ENCODE measurements at places on chromosomes 3 and 15.

DNA sequence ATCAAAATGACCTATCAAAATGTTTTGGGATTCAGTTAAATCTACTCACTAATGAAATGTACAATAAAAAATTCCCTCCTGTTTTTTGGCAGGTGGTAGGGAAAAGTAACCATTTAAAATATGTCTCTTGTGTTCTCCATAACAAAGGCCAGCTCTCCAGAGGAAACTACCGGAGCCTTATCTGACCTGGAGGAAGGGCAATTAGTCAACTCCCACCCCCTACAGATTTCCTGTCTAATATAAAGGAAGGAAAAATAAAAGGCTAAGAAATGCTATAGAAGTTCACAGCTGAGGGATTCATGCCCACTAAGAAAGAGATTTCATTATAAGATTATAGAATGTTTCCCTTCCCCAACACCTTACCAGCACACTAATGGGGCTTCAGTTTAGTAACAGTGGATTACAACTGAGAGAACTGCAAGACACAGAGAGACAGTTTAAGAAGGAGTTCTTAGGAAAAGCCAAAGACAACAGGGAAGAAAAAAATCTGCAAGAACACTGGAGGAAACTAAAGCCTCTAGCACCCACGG lies 376.5 kb upstream of the KCNMB2 start:
- no peak for DNase-seq

- DNase-seq, result no peak
These were observed 127.2 kb downstream of the ARNT2 start for GRCh38 chr15:80531388-80531787.

DNA sequence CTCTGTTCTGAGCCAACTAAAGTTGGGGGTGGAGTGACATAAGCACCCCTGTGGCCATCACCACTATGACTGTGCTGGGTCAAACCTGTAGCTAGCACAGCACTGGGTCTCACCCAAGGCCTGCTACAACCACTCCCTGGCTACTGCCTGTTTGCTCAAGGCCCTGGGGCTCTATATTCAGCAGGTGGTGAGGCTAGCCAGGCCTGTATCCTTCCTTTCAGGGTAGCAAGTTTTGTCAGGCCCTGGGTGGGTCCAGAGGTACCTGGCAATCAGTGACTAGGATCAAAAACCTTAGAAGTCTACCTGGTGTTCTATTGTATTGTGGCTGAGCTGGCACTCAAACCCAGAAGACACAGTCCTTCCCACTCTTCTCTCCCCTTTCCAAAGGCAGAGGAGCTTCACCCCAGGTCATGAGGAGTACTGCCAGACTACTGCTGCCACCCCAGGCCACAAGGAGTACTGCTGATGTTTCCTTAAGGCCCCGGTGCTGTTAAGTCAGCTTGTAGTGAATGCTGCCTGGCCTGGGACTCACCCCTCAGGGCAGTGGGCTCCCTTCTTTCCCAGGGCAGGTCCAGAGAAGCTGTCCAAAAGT lies 170.8 kb downstream of the IGSF11 start:
- no peak for DNase-seq

GRCh38 chr3:133926736-133927539 lies 31.3 kb upstream of the RAB6B start:
- DNase-seq, result no peak

GRCh38 chr3:31167666-31168065 lies 273.2 kb upstream of the GADL1 start:
- no peak for DNase-seq

DNA sequence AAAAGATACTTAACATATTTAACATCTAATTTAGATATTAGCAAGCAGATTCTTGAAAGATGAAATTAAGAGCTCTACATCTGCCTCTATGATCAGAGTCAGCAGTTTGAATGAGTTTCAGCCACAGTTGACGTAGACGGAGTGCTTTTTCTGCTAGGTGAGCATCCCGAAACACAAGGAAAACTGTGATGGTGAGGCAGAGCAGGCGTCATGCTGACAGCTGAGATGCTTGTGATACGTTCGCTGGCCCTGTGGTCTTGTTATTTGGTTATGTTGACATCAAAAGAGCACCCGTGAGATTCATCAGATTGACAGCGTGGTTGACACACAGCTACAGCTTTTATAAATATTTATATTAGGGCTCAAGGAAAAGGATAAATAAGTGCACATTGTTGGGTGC lies 19.6 kb upstream of the GOLGA8B start:
- no peak for DNase-seq

- DNase-seq, result no peak
These were observed 2.1 kb upstream of the RYK start for GRCh38 chr3:134252766-134253165.

DNA sequence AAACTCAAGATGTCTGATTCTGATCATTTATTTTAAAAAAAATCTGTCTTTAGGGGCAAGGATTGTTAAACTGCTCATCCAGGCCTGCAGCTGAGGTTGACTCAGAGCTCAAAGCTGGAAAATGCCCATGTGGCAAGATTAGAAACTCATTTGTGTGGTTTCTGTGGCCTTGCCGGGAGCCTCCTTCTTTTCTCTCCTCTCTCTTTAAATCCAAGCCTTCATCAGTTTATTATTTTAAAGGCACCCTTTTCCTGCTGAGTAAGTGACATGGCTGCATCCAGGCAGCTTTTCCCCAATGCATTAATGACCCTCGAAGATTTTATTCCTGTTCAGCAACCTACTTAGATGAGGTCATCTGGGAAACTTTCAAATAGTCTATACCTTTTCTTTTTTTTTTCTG lies 221.3 kb upstream of the CDIN1 start:
- no peak for DNase-seq

- DNase-seq, result no peak
These were observed 969.0 kb upstream of the ALCAM start for GRCh38 chr3:104397713-104398112.

- no peak for DNase-seq
These were observed 427.5 kb upstream of the TBL1XR1 start for GRCh38 chr3:177624528-177625495.

GRCh38 chr15:98647774-98648653 lies at the start of gene IGF1R:
TSS of gene IGF1R (plus strand) at chr15:98648539. CDS start at chr15:98649582, 1,043 bp downstream.
- DNase-seq, result peak; percentile 81

DNA sequence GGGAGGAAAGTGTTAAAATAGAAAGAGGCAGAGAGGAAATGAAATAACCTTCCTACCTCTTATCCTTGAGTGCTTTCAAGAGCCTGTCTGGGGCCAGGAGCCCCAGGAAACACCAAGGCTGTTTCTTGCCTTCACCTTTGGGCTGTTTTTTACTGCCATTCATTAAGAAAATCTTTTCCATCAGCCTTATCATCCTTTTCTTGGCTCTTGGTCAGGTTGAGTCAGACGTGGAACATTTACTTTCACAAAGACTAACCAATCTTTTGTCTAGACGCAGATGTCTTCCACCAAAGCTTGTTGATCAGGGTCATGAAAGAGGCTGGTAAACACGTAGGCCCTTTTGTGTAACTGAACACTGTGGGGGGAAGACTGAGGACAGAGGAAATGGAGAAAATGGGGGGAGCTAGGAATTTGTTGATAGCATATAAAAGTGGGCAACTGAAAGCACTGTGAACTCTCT lies 151.0 kb upstream of the THBS1 start:
- no peak for DNase-seq

- no peak for DNase-seq
These were observed 107.6 kb upstream of the FXR1 start for GRCh38 chr3:180804916-180805315.

GRCh38 chr3:107710851-107711250 lies 188.1 kb downstream of the BBX start:
- no peak for DNase-seq

GRCh38 chr3:155416500-155417118 lies 123.1 kb upstream of the STRIT1 start:
- DNase-seq, result no peak

GRCh38 chr3:141103503-141103902 lies 52.4 kb downstream of the SPSB4 start:
- no peak for DNase-seq

- no peak for DNase-seq
These were observed 27.5 kb downstream of the PCCB start for GRCh38 chr3:136277634-136278033.

DNA sequence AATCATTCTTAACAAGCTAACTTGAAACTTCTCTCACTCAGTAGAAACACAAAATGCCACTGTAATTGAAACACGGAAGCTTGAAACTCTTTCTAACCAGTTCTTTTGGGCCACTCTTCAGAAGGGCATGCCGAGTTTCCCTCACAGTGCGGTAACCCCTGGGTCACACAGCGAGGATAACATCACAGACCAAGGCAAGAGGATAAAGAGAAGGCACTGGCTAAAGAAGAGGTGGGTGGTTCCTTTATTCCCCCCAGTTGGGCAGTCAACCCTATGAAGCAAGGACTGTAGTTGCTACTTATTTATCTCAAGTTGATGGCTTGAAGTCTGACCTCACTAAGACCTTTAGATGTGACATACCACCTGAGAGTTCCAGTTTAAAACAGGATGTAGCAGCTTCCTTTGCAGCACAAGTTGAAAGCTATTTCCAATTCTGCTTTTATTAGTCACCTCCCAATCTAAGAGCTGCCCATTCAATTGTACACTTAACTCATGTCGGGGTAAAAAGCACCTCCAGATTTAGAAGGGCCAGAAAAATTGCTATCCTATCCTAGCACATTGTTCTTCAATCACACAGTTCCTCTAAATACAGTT lies 272.4 kb downstream of the TIGIT start:
- DNase-seq, result no peak

DNA sequence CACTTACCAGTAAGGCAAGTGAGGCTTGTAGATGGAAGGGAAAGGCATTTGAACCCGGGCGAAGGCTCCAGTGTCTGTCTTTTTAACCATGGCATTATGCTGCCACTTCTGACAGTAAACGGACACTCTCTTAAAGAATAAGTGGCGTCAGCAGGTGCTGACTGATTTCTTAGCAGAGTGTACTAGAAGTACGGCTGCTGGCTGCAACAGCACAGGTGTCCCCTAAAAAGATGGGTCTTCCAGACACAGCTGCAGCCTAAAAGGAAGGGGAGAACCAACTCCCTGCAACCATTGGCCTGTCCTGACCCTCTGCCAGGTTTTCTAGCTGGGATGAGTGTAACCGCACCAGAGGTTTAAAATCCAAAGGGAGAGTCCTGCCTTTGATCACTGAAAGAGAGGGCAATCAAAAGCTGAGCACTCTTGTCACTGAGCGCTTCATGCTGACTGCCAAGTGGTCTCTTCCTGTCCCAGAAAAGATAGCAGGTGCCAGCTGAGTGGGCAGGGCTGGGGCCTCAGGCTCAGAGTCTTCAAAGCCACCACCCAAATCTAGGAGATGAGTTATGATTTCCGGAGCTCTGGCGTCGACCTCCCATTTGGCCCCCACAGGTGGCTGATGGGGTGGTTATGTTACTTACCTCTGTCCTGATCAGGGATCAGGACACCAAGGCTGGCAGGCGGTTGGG lies 255.8 kb downstream of the SLCO3A1 start:
- no peak for DNase-seq

GRCh38 chr3:47712398-47712797 lies 69.3 kb downstream of the SMARCC1 start:
- DNase-seq, result no peak

DNA sequence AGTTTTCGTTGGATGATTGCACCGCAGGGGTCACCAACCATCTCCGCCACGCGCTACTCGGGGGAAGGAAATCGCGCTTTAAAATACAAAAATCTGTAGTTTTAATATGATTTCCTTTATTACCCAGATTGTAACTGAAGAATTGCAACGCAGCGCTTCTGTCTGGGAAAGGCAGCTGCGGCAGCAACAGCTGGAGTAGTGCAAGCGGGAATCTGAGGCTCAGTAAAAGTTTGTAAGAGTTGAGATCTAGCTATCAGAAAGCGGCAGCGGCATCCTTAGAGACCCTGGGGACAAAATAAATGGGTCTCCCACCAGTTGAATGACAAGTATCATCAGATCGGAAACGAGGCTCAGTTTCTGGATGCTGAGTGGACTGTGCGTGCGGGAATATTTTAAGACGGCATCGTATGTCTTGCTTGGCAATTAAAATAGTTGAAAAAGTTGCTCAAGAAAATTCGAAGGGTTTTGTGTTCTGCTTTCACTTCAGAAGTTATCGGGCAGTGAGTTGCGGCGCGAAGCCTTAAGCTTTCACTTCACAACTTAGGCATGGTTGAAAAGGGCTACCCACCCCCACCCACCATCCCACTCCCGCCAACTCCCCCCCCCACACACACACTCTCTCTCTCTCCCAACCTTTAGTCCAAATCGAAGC lies 2.7 kb downstream of the MECOM start:
- no peak for DNase-seq

GRCh38 chr15:60493166-60493565 lies 14.2 kb upstream of the ICE2 start:
- DNase-seq, result no peak

DNA sequence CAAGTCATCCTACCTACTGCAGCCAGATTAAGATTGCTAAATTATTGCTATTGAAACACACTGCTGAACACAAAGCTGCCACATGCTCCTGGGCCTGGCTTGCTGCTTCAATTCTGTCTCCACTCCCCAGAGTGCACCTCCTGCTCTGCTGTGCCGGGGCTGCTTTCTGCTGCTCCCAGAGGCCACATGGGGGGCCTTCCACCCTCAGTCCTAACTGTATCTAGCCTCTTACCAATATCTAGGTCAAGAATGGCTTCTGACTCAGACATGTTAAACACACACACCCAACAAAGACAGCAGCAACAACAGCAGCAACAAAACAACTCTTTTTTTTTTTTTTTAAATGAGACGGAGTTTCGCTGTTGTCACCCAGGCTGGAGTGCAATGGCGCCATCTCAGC lies 33.0 kb downstream of the MYZAP start:
- no peak for DNase-seq

GRCh38 chr15:25972141-25972675 lies 109.1 kb upstream of the ATP10A start:
- no peak for DNase-seq

DNA sequence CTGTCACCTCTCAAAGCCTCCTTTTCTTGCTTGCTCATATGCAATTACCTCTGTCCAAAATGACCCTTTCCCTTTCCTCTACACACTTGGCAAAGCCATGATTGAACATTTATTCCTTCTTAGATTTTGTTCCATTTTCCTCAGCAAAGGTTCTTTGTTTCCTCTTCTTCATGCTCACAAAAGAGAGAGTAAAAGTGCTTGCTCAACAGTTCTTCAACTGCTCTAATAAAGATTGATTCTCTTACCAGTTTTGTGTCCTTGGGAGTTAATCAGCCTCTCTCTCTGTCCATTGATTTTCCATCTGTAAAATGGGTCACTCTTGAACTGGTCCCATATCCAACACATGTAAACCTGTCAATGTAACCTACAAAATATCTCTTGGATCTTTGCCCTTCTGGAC lies 186.4 kb downstream of the WNT5A start:
- DNase-seq, result no peak

DNA sequence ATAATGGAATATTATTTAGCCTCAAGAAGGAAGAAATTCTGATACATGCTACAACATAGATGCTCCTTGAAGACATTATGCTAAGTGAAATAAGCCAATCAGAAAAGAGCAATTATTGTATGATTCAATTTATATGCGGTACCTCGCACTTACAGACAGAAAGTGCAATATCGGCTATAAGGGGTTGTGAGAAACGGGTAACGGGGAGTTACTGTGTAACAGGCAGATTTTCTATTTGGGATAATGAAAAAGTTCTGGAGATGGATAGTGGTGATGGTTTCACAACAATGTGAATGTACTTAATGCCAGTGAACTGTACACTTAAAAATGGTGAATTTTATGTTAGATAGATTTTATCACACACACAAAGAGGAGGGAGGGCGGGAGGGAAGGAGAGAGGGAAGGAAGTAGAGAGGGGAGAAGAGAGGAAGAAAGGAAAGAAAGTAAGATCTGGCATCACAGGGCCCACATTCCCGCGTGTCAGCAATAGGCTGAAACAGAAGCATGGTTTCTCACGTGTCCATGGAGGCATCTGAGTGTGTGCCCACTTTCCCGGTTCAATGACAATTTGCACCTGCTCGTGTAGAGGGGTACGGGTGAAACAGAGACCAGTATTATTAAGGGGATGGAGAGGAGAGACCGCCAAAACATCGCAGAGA lies 700 bp upstream of the BLM start:
- no peak for DNase-seq
